Stimulated activated CD8-positive, alpha-beta memory T cell treated with anti-CD3 and anti-CD28 coated beads, Interleukin-4, amount 100 ng/mL, for 4 hours (primary cell): ENCODE measurements at places on chromosomes 4 and X.

DNA sequence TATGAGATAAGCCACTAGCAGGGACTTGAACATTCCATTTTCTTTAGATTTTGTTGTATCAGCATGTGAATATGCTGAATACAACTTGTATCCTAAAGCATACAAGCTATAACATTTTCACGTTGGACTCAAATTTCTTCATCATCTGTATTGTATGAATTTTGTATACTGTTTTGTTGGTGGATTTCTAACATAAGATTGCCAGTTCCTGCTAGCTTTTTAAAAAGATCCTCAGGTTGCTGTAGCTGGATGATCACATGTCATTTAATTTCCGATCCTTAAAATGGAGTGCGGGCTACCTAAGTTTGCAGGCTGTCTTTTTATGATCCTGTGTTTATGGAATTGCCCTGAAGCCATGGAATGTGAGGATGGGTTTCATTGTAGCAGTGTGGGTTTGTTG, 6.9 kb downstream of the PDLIM5 start:
- DNase-seq: no peak

DNA sequence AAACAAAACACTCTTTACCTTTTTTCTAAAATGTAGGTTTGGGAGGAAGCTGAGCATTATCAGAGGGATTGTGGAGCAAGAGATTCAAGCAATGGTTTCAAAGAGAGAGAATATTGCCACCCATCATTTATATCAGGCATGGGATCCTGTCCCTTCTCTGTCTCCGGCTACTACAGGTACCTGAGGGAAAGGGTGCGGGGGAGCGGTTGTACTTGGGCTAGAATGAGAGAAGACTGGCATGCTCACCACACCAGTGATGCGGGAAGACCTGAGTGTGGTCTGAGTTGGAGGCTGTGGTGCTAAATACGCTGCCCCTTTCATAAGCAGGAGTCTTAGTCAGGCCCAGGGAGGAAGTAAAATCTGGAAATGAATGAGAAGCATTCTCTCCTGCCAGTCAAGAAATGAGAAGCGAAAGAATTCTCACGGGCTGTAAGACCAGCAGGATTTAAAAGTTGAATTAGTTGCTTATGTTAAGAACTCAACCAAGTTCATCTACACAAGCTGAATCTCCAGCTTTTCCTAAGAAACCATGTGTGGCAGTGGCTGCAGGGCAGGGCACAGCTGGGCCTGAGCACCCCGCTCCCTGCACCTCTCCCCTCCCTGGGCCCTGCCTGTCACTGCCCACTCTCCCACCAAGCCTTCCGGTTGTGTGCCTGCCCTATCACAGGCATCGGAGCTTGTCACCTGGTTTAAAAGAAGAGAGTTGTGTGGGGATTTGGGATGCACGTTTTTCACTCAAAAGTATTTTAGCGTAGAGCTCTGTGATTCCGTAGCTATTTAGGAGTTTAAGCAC, 24.8 kb upstream of the MSANTD1 start:
- DNase-seq: no peak

DNA sequence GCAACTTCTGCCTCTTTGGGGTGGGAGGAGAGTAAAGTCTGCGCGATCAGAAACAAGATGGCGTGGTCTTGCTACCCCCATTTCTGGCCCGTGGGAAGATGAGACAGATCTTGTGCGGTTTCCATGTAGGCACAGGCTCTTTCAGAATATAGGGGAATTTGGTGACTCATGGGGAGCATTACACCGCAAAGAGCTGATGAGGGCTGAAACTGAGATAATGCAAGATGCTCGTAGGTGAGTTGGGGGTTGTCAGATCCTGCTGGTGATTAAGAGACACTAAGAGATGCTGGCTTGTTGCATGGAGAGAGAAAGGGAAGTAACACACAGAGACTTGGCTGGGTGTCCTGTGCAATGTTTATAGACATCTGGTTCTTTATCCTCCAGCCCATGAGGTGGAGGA, 1.5 kb downstream of the EVC start:
- no peak for DNase-seq

- no peak for DNase-seq
These were observed 1452.7 kb upstream of the TENM3 start for GRCh38 chr4:180790471-180790870.

GRCh38 chrX:49761481-49761880, 65.7 kb upstream of the PAGE1 start:
- no peak for DNase-seq

- DNase-seq: no peak
These were observed 5.2 kb downstream of the TRIM2 start for GRCh38 chr4:153209410-153209809.

- no peak for DNase-seq
These were observed 17.1 kb upstream of the PAGE2B start for GRCh38 chrX:55057675-55058249.

DNA sequence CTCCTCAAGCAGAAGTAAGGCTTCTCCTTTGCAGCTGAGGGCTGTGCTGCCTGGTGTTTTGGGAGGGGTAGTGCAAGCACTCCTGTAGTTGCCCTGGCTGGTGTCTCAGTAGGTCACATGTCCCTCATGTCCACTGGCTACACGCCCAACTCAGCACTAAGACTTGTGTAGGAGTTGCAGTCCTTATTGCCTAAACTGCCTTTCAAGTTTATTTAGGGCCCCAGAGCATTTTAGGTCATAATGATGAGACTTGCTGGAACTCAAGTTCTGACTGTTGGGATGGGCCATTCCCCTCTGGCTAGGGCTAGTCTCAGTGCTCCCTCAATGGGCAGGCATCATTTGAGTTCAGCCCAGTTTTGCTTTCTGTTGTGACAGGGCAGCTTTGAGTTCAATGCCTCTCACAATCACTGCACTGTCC, 44.1 kb downstream of the PPM1K start:
- DNase-seq: no peak
